ENCODE measurements at places on chromosomes 3 and 15.

DNA sequence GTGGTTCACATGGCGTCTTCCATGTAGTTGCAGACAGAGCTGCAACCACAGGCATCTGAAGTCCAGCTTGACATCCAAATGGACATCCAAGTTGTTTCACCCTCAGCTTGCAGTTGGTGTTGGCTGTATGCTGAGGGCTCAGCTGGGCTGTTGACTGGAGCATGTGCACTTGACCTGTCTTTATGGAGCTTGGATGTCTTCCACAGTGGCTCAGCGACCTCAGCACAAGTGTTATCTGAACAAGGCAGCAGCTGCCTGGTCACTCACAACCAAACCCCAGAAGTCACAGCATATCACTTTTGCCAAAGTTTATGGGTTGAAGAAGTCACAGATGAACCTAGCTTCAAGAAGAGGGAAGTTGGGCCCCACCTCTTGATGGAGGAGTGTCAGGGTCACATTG lies 92.9 kb downstream of the TPRA1 start:
- no peak for DNase-seq

- DNase-seq, result no peak
Observed at GRCh38 chr3:197350446-197350845, 52.0 kb upstream of the DLG1 start.

GRCh38 chr15:77327168-77327567 lies 92.7 kb downstream of the PEAK1 start:
- no peak for DNase-seq

DNA sequence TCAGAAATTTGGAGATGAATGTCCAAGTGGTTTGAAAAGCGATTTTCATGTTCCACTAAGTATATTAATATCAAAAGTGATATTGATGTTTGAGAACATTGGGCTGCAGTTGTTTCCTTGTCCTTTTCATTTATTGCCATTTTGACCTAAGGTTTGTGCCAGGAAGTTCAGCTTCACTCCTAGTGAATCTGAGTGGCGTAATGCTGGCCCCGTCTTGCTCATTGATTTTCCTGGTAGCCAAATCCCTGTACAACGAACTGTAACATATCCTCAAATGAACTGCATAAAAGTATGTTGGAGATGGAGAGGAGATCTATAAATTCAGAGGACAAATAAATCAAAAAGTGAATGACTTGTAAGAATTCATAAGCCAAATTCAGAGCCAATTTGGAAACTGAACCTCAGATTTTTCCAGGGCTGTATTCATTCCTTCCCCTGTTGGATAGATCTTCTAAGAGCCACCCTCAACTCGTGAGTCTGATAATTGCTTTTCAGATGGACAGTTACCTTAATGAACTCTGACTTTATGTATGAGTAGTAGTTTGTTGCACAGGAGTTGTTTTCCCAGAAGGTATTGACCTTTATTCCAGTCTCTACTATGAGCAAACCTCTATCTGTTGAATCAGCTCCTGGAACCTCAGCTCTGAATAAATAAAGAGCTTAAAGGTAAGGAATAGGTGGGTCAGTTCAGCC lies 72.8 kb downstream of the ITPR1 start:
- DNase-seq, result no peak

- no peak for DNase-seq
Observed at GRCh38 chr3:124097362-124098131, 105.6 kb upstream of the ROPN1 start.

DNA sequence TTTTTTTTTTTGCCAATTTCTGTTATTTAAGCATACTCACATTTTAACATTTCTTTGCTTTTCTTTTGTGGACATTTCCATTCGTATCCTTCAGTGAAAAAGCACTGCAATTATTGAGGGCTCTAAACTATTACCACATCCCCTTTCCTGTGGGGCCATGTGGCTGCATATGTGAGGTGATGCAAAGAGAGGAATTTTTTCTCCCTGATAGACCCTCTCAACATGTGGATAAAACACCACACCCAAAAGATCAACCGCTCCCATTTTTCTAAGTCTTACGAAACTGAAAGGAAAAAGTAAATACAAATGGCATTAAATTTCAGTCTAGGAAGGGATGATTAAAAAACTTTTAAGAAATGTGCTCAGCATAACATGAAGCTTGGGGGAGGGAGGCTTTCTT lies 68.8 kb downstream of the DNAJC13 start:
- DNase-seq, result no peak

DNA sequence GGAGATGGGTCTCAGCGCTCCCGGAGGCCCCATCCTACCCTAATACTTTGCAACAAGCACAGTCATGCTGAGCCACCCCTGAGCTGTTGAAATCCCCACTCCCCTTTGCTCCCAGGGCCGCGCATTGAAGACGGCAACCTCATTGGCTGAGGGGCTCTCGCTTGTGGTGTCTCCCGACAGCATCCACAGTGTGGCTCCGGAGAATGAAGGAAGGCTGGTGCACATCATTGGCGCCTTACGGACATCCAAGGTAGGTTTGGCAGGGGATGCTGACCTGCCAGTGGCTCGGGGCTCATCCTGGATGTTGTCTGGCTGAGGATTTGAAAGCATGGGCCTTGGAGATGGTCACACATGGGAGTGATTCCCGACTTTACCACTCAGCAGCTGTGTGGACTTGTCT lies 5.9 kb downstream of the TMEM43 start:
- DNase-seq, result no peak

DNA sequence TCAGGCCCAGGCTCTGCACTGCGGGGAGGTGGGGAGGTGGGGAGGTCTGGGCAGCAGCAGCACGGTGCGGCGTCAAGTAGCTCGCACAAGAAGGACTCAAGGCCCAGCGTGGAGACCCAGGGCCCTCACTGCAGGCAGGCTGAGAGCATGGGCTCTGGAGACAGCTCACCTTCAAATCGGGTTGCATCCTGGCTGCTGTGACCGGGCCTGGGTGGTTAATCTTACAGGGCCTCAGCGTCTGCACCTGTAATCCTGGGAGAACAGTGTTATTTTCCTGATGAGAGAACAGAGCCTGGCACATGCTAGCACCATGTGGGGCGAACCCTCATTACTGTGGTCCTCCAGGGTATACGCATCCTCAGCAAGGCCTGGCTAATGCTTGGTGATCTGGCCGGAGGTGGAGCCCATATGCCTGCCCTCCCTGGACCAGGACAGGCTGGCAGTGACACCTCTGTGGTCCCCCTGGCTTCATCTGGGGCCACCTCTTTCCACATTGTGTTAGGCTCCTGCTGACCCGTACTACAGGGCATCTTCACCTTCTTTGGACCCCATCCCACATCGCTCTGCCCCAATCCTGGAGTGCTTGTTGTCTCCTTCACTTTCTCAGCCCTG lies 55.5 kb downstream of the RGMA start:
- no peak for DNase-seq

- DNase-seq, result no peak
Observed at GRCh38 chr3:117629505-117629904, 919.9 kb downstream of the TUSC7 start.

GRCh38 chr15:87778358-87778757 lies 478.2 kb downstream of the NTRK3 start:
- no peak for DNase-seq

DNA sequence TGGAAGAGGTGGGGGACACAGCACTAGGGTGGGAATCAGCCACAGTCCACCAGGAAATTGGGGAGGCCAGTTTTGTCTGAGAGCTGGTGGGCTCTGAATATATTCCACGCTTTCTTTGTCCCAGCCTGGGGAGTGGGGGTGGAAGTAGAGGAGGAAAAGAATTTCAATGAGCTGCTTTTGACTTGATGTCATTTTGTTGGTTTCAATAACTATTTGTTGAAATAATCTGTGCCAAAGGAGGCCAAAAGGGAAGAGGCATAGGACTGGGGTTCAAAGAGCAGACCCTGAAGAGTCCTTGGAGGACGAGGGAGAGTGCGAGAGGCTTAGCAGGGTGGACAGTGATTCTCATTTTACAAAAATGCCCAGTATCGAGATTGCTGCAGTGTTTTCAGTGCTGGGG lies 262.3 kb downstream of the SHQ1 start:
- no peak for DNase-seq

DNA sequence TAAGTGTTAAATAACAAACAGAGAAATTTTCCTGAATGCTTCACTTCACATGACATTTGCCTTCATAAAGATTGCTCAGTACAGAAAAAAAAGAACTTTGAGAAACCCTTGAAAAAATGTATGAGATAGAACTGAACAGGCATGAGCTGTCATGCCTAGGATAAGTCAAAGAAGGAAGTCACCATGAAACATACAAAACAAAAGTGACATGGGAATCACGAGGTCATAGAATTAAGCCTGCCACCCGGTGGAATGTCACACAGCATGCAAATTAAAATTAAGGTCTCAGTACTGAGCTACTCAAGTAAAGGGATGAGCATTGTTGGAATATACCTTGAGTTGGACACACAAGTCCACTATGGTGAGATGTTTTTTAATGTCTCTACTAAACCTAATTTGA lies 652.5 kb upstream of the NECTIN3 start:
- peak; percentile 23 for DNase-seq

DNA sequence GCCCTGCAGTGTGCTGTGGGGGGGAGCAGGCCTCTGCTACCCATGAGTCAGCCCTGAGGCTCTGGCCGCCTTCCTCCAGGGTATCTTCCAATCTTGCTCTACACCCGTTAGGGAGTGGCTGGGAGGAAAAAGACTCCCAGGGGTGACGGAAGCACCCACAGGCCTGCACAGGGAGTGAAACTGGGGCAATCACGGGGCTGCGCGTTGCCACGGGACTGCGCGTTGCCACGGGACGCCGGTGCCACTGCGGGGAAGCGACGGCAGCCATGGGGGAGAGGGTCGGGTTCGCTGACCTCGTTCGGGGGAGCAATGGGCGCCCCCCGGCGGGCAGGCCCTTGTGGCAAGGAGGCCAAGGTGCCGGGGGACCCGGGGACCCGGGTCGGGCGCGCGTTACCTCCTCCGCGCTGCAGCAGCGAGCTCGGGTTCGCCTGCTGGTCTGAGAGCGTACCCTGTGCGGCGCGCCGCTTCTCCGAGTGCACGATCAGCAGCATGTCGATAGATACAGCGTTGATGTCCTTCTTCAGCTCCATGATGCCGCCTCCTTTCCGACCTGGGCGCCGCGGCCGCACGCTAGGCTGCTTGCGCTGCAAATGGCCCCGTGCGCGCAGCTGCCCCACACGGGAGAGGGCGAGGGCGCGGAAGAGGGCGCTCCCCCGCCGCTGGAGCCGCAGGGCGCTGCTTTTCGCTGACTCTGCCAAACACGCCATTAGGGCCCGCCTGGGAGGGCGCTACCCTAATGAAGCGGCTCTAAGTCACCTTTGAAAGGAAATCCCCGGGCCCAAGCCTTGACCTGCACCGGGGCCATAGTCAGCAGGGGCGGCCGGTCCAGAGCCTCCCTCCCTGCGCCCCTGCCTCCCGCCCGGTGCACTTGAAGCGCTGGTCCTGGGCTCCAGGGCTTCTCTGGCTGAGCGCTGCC lies at the start of gene KY:
KY (minus strand) TSS at position 592 of the 916 bp plus-strand sequence; CDS start at position 530, 62 bp downstream.
- DNase-seq, result peak; percentile 77

GRCh38 chr3:188106887-188107830 lies 46.8 kb upstream of the LPP start:
- DNase-seq, result peak; percentile 32

GRCh38 chr3:188914552-188914951 lies 257.2 kb upstream of the TPRG1 start:
- no peak for DNase-seq

Data from iPS-NIHi11 (cell line).